ENCODE measurements at places on chromosomes 5 and 9.

GRCh38 chr5:14061106-14061505, 82.0 kb upstream of the TRIO start:
- no peak for DNase-seq

DNA sequence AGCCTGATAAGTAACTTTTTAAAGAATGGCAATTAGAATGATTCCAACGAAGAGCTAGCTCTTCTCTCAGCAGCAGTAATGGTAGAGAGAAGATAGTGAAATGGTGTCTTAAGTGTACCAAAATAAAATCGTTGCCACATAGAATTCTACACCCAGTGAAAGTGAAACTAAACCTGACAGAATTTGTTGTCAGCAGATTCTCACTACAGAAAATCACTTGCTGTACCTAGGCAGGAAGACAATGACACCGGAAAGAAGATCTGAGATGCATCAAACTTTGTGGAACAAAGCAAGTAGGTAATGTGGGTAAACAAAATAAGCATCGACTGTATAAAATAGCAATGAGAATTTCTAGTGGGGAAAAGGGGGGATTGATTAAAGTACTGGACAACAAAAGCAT, 20.7 kb upstream of the EBF1 start:
- DNase-seq, result no peak

DNA sequence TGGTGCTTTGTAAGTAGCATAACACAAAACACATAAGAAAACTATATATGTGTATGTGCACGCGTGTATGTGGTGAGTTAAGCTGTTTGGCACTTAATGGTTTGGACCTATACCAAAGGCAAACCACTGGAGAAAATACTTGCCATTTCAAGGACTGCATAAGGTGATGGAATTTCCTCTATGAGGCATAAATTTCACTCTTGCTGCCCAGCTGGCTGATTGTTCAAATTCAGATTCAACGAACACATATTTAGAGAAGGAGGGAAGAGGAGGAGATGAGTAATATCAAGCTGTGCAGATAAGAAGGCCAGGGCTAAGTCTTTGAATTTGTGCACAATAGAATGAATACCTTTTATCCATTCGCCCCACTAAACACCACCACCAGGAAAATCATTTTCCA, 470.6 kb upstream of the MPDZ start:
- no peak for DNase-seq

- no peak for DNase-seq
Observed at GRCh38 chr9:87498046-87498810, 561 bp downstream of the DAPK1 start.

- DNase-seq, result peak; percentile 7
Observed at GRCh38 chr9:13478160-13478559, 198.7 kb upstream of the MPDZ start.

DNA sequence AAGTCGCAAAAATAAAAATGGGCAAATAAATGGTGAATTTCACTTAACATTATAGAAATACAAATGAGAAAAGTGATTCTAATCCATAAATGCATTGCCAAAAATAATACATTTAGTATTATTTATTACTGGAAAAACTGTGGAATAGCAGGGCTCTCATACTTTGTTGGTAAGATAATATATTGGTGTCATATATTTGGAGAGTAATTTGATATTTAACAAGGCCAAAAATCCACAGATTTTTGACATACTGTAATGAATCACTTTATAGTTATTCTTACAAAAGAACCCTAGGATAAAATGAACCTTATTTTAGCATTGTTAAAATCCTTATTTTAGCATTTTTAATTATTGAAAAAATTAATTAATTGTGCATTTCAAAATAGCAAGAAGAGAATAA, 397.2 kb upstream of the DAB2 start:
- no peak for DNase-seq

DNA sequence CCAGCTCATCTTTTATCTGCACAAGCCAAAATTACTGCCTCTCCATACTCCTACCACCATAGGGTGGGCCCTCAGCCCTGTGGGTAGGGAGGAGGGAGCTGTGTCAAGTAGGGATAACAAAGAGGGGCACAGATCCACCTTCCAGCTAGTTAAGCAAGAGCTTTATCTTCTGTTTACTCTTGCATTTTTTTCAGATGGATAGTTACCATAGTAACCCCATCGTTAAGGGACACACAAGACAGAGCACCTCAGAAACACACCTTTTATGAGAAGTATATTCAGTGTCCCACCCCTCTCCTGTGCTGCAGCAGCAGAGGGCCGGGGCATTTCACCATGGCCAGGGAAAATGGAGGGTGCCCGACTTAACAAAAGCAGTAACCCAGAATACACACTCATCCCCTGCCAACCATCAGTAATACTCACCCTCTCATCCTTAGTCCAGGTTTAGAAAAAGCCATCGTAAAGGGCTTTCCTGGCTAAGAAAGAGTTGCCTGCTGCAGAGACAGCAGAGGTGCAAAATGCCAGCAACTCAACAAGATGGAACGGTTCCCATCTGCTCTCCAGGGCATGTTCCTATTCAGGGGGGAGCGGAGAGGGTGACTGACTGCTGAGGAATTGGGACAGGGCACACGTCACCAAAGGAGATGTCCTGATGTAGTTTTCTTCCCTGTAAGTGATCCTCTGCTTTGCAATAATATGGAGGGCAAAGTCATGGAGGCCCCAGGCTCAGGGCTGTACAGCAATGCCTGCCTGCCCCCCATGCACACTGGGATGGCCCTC, 25.1 kb downstream of the MACROH2A1 start:
- DNase-seq, result no peak

DNA sequence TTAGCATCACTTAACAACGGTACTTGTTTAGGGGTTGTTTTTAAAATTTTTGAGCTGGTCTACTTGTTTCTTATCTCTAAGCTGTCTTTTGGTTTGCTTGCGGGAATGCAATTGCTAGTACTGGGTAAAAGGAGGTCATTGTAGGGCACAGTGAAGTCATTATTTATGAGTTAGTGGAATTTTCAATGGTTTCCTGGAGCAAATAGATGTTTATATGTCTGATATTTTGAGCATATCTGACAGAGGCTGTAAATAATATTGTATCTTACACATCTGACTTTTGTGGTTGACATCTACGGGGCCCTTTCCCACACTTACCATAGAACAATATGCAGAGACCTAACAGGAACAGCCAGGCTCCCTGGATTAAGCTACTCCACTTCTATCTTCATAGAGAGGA, 90.4 kb upstream of the IL6ST start:
- DNase-seq, result no peak

GRCh38 chr9:126497660-126498275, 116.0 kb upstream of the LMX1B start:
- no peak for DNase-seq

GRCh38 chr9:89493181-89493580, 4.7 kb downstream of the SEMA4D start:
- DNase-seq, result no peak

GRCh38 chr5:61788548-61788947, 456.5 kb downstream of the ZSWIM6 start:
- DNase-seq, result no peak

DNA sequence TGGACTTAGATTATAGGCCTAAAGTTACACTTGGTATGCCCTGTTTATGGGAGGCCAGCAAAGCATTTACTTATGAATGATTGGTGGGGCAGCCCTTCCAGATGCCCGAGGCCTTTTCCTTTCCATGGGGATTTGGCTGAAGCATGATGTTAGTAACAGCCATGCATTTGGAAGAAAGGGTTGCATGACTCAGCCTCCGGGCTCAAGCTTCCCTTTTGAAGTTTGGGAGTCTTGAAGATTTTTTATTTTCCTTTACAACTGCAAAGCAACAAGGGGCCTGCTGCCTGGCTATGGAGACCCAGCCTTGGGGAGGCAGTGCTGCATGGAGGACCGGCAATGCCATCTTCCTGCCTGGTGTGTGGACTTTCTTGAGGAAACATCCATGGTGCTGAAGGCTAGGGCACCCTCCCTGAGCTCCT, 244.7 kb downstream of the ICE1 start:
- DNase-seq, result no peak

GRCh38 chr9:128987805-128988204, 40.3 kb downstream of the NUP188 start:
- peak; percentile 40 for DNase-seq

DNA sequence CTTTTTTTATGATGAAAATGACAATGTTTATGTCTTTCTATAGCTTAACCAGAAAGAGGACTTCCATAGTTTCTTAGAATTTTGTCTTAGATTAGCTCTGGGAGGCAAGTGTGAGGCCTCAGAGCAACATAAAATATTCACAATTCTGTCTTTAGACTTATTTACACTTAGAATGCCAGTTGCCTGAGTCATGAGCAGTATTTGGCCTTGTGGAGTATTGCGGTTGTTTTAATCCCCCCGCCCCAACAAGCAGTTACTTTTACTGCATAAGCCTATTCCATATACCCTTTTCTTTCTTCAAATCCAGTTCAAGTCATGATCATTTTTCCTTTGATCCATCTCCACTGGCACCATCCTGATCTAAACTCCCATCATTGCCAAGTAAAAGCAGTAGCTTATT, 198.0 kb upstream of the EGFLAM start:
- peak; percentile 14 for DNase-seq

GRCh38 chr9:78278177-78278777, 18.6 kb upstream of the PSAT1 start:
- no peak for DNase-seq

DNA sequence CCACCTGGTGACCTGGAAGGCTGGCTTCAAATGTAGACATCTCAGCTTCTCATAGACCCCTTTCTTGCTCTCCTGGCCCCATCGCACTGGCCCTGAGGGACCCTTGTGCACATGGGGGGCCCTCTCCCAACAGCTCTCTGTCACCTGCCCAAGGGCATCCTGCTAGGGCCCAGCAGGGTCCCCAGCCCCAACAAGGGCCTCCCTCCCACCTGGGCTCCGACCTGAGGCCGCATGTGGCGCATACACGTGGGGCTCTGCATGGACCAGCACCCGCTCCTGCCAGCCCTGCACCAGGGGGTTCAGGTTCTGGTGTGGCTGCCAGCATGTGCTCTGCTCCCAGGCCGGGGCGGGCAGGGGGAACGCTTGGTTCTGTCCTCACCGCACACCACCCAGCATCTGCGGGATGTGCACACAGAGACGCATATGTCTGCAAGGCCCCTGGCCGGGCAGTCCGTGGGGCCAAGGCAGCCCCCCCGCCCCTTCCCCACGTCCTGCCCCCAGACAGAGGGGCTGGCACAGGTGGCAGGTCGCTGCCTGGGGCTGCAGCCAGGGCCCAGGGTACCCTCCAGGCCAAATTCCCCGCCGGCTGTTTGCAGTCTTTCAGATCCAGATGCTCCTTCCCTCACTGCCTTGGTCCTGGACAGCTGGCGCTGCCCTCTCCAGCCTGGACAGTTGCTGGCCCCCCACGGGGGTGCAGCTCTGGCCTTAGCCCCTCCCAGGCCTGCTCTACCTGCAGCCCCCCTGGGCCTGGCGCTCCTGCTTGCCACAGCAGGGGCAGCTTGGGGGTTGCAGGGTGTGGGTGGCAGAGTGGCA, 17.9 kb upstream of the NRARP start:
- no peak for DNase-seq

GRCh38 chr9:83651558-83651957, 28.6 kb downstream of the IDNK start:
- DNase-seq, result no peak

DNA sequence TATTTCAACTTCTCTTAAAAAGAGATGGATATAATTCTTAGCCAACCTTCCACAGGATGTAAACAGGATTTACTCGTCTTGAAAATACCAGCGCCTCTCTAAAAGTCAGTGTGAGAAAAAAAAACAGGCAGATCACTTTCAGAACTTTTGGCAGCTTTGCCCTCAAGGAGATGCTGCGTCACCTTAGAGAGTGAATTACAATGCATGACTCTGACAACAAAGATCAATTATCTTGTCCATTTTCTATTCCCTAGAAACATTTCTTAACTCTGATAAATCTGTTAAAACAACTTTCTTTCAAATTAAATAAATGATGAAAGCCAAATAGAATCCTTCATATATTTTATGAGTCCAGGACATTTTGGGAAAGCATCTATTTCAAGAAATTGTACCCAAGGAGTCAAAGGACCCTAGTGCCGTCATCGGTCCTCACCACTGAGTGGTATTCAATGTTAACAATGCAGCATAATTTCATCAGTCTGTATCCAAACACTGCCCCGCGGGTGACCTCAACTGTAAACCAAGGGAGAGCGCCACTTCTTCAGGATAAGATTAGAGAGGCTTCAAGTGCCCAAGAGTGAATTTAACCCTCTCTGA, 536.0 kb downstream of the PDE4D start:
- DNase-seq, result no peak

DNA sequence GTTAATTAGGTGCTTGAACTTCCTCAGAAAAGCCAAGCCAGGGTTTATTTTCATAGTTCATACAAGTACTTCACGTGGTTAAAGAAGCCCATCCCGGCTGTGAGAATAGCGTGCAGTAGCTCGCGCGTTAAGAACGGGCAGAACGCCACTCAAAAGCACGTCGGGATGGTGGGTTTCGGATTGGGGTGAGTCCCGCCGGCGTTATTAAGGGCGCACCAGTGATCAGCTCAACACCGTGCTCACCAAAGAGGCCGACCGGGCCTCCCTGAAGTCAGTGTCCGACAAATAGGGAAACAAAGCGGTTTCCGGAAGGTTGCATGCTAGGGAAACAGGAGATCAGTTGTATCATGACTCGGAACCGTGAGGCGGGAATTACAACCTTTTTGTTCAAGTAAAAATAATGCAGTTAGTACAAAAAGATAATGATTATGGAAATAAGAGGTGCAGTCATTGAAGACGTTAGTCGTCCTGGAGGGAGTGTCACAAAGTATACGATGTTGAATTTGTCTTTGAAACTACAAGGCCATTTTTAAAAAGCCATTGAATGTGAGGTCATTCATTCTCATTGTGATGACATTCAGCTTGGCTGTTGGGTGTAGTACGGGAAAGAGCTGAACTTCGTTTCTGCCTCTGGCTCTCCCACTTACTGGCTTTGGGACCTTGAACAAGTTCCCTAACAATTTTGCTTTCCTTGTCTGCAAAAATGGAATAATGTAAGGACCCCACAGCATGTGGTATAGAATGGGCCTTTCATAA, 992 bp downstream of the SETD9 start:
- DNase-seq, result no peak

GRCh38 chr9:34716711-34717110, 6.8 kb upstream of the CCL21 start:
- DNase-seq, result no peak

DNA sequence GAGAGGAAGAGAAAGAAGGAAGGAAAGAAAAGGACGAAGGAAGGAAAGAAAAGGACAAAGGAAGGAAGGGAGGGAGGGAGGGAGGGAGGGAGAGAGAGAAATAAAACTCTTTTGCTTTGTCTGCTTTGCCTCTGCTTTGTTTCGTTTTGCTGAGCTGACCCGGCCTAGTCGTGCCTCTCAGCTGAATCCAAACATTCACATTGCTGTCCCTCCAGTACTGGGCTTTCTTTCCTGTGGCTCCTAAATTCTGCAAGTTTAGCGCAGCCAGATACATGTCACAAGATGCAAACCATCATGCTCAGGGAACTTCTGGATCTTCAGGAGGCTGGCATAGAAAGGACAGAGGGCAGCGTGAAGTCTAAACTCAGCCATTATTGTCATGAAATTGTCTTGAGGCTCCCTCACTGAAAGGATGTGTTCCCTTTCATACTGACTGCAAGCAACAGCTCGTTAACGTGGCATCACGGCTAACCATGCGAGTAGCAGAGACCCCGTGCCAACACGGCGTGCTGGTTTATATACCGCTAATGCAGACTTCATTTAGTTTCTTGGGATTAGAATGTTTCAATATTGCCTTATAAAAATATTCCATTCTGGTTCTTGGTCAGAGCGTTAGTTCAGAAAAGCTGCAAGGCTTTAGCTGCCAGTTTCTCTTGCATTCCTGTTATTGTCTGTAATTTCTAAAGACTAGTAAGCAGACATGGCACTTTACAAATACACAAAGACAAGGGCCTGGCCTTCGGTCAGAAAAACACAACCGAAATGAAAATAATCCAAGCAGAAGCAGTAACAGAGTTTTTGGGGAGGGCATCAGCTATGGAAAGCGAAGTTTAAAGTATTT, 94.2 kb downstream of the TMEM174 start:
- DNase-seq, result no peak
